ENCODE measurements at places on chromosomes 1 and 21. TPM values are rescaled to one million over a fixed set of nuclear protein-coding genes. Genes with fewer than 3 reads are reported as not detected.

GRCh38 chr1:29655945-29656850 is 419.9 kb downstream of the PTPRU start:
- no peak for DNase-seq

SLC9C2 gene
- not detected for total RNA-seq

SLC39A1 gene
- 96.6 TPM for total RNA-seq

VTCN1 gene
- not detected for total RNA-seq

CASQ1 gene
- total RNA-seq = not detected

All from activated naive CD4-positive, alpha-beta T cell treated with anti-CD3 and anti-CD28 coated beads, Interleukin-2, amount 50 U/mL, for 72 hours (primary cell).